Activated effector memory CD4-positive, alpha-beta T cell treated with anti-CD3 and anti-CD28 coated beads, Interleukin-2, amount 50 U/mL, for 16 hours (primary cell): ENCODE measurements at places on chromosomes 16 and 17.

- DNase-seq: no peak
Measured at GRCh38 chr16:67216612-67217490, 10.1 kb upstream of the TMEM208 start.

DNA sequence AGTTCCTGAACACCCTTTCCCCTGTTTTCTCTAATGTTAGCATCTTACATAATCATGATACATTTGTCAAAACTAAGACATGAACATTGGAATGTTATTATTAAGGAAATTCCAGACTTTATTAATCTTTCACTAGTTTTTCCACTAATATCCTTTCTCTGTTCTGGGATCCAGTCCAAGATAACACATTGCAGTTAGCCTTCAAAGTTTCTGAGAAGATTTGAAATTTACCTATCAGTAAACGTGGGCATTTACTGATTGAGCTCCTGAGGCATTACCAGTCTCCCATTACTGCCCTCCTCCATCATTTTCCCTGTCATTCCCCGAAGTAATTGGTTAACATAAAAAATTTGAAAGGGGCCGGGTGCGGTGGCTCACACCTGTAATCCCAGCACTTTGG is 5.7 kb upstream of the CD300LG start:
- DNase-seq: no peak

GRCh38 chr16:85445064-85445778 is 167.9 kb upstream of the GSE1 start:
- DNase-seq: no peak

GRCh38 chr16:29710227-29711219 is 31.5 kb downstream of the QPRT start:
- peak; percentile 65 for DNase-seq

DNA sequence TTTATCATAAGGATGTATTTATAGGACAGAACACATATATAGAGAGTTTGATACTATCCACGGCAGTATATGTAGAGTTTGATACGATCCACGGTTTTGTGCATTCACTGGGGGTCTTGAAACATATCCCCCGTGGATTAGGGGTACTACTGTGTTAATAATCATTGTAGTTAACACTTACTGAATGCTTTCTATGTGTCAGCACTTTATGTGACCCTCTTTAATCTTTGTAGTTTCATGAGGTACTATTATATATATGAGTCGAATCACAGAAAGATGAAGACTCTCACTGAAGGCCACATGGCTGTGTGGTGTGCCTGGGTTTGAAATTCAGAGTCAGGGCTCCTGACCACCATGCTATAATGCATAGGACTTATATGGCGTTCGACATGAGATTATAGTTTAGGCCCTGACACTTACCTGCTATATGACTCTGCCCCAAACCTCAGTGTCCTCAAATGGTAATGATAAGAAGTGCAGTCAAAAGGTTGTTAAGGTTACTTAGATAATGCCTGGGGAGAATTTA is 4.3 kb upstream of the HEATR6 start:
- DNase-seq: no peak

DNA sequence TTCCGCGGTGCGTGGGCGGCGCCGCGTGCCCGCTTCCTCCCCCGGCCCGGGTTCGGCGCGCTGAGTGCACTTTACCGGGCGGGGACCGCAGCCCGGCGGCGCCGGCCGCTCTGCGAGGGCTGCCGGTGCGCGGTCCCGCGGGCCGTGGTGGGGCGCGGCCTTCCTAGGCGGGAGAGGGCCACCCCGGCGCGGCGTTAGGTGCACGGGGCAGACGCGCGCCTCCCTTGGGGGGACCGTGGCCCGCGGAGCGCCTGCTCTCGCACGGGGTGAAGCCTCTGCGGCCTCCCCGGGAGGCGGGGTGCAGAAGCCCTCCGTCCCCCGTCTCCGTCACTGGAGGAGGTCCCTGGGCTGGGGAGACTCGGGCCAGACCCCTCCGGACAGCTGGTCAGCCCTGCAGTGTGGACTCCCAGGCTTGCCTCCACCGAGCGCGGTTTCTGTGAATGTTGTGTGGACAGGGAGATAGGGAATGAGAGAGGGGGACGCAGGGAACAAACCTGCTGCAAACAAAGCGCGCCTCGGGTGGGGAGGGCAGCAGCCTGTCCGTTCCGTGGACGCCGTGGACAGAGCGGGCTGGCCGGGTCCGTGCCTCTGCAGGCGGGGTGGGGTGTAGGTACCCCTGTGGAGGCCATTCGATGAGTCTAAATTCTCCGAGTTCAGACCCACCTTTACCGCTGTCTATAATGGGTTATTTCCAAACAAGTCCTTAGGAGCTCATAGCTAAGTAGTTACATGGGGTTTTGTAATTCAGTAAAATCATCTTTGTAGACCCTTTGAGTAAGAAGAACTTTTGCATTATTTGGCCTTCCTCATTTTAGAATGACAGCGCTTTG is 721 bp downstream of the TBCD start:
- DNase-seq: no peak

DNA sequence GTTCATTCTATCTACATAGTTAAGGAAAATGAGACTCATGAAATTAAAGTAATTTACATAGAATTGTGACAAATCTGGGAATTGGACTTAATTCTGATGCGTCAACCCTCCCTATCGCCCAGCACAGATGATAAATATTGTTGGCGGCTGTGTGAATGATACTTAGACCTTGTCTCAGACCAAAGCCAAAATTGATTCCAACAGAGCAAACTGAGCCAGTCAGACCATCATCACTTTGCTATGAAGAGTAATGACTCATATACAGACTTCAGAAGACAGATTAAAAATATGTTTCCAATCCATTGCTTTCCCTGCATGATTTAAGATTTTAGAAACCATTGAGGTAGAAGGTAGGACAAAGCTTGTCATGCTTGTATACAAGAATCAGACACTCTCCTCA is 1156.7 kb upstream of the CDH8 start:
- no peak for DNase-seq

DNA sequence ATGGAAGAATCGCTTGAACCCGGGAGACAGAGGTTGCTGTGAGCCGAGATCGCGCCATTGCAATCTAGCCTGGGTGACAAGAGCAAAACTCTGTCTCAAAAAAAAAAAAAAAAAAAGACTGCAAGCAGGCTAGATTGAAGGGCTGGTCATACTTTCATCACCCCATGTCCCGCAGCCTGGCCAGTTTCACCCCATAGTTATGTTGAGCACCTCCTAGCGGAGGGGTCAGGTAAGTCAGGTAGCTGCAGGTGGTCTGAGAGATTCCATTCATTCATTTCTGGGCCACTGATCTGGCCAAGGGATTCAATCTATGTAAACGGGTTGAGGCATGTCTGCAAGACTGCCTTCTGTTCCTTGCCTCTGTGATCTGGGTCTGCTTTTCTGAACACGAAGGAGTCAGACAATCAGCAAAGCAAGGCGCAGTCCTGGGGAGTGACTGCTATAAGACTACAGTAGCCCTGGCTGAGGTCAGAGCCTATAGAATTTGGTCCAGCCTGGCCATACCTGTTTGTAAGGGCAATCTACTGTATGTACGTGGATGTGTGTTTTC is 23.6 kb upstream of the BPTF start:
- no peak for DNase-seq

DNA sequence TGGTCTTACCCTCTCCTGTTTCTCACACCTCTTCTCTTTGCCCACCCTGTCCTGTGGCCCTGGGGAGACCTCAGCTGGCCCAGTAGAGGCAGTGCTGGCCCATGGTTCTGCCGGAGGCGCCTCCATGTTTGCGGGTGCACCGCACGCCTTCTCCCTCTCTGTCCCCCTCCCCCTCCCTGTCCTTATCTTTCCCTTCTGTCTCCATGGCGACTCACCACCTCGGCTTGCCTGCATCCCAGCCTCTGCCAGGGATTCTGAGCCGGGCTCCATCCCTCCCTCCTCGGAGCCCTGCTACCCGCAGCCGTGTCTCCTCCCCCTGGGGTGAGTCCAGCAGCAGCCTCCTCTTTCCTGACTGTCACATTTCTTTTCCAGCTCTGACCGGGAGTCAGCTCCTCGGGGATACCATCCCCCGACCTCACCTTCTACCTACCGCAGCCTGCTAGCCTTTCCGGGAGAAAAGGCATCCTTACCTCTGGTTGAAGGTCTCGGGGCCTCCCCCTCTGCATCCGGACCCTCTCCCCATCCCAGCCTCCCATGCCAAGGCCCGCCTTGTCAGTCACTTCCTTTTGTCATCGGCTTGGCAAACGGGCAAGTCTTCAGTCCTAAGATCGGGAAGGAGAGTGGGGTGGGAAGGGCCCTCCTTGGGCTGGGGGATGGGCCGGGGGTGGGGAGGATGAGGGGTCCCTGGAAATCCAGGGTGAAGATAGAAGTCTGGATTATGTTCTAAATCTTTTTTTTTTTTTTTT is at the start of gene RNF112:
Gene RNF112 (plus strand): TSS at position 358 of the 746 bp plus-strand sequence. CDS start 177 bp downstream, at position 535.
- DNase-seq: no peak

- DNase-seq: no peak
Measured at GRCh38 chr17:27921599-27921998, 28.4 kb upstream of the LYRM9 start.

GRCh38 chr17:40158438-40159013 is 18.2 kb downstream of the CASC3 start:
- DNase-seq: no peak

- DNase-seq: no peak
Measured at GRCh38 chr17:56652628-56653027, 59.1 kb downstream of the NOG start.

DNA sequence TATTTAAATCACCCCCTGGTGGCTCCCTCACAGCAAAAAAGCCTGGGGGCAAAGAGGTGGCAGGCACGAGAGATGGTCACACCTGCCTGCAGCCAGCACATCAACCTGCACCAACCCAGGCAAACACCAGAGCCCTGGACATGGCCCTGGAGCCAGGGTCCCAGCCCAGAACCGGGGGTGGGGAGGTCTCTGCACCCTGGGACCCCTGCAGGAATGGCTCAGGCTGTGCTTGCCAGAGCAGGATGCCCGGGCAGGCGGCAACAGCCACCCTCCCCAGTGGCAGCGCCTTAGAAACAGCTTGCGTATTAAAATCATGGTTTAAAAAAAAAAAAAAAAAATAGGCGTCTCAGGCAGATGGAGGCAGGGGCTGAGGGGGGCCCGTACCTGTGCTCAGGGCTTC is 16.2 kb downstream of the MYBBP1A start:
- DNase-seq: no peak

- no peak for DNase-seq
Measured at GRCh38 chr17:57068707-57069106, 16.3 kb upstream of the AKAP1 start.

DNA sequence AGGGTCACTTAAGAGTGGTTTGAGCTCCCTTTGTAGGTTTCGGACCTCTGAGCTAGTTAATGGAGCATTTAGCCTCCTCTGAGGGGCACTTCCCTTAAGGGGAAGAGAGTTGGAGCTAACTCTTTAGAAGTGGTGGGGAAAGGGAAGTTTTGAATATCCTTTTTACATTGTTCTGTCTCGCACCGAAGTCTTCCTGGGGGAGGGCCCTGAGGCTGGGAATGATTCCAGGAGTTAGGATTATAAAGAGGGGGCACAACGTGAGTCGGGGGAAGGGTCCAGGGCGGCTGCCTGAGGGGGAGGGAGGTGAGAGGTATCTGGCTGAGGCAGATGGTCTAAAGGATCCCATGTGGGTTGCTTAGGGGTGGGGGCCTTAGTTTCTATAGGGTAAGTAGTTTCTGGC is 32.3 kb downstream of the SEC14L1 start:
- DNase-seq: no peak

GRCh38 chr17:1883536-1883935 is 53.7 kb downstream of the RPA1 start:
- DNase-seq: no peak

DNA sequence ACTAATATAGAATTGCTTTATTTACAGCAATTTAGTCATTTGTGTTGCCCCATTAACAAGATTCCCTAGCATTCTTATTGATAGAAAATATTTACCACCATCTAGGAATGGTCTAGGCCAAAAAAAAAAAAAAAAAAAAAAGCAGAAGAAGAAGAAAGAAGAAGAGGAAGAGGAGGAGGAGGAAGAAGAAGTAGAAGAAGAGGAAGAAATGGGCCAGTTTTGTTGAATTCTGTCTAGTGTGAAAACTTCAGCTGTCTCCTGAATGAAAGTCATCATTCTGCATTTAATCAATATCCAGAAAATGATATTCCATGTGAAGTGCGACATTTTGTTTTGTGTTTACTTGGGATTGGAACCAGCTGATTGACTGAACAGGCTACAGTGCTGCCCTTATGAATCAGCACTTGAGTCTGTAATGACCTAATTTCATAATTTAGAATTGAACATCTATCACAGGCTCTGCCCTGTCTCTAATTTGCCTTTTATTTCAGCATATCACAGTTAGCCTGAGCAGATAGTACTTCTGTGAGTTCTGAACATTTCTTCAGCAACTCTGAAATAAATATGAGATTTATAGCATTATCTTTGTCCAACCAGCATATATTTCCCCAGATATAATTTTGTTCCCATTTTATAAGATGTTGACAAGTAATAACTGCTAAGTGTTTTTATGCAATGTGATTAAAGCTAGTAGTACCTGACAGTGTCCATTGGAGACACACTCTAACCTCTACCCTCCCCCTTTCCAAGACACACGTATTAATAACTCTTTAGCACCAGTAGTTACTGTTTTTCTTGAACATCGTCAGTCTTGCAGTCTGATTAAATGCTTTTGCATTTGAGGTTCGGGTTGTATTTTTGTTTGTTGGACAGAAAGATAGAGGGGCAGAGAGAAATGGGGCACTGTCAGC is 5.9 kb downstream of the ANKFN1 start:
- no peak for DNase-seq

DNA sequence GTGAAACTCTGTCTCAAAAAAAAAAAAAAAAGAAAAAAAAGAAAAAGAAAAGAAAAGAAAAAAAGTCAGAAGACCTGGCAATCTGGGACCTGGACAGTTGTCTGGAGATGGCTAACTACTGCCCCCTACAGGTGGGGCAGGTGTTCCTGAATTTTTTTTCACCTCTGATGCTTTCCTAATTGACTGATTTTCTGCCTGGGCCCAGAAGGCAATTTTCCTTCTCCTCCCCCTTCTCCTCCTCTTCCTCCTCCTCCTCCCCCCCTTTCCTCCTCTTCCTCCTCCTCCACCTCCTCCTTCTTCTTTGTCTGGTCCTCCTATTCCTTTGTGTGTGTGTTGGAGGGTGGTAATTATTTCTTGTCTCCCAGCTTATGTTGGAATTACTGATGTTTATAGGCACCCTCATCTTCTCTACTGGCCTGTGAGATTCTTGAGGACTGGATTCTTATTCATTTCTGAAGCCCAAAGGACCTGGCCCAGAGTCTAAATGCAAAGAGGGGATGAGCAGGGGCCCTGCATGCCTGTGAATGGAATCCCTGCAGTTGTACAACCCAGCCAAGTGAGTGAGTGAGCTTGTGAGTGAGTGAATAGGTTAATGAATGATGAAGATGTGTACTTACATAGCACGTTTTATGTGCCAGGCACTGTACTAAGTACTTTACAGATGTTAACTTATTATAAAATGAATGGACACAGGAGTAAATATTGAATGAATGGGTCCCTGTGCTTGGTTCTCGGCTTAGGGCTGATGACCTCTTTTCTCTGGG is 26.9 kb downstream of the IRX5 start:
- DNase-seq: peak; percentile 63

DNA sequence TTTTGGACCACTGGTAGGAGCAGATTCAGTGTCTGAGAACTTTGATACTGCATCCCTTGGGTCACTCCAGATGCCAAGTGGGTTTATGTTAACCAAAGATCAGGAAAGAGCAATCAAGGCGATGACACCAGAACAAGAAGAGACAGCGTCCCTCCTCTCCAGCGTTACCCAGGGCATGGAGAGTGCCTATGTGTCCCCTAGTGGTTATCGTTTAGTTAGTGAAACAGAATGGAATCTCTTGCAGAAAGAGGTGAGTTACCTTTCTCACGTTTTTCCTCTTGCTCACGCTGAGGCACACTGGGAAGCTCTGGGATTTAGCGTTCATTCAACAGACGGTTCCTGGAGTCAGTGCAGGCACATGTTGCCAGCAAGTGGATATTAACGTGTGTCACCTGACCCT is 58.0 kb downstream of the NUP88 start:
- no peak for DNase-seq

- DNase-seq: no peak
Measured at GRCh38 chr17:77196251-77196650, 55.5 kb downstream of the SEC14L1 start.
